Activated CD4-positive, alpha-beta T cell treated with anti-CD3 and anti-CD28 coated beads for 4 hours (primary cell): ENCODE measurements at places on chromosomes 1 and 21.

DNA sequence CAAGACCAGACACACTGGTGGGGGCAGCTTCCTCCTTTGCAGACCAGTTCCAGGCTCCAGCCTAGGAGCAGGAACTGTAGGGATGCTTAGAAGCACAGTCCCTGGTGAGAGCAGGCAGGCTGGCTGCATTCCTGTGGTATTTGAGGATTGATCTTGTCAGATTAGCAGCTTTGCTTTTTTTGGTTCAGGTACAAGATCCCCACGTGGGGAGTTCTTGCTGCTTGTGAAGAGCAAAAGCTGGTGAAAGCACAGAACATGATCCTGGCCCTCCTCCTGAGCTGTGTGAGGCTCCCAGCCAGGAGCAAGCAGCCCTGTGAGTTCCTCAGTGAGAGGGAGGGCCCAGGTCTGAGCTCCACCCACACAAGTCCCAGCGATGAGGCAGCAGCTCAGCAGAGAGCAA, 75.3 kb upstream of the ARTN start:
- no peak for DNase-seq

DNA sequence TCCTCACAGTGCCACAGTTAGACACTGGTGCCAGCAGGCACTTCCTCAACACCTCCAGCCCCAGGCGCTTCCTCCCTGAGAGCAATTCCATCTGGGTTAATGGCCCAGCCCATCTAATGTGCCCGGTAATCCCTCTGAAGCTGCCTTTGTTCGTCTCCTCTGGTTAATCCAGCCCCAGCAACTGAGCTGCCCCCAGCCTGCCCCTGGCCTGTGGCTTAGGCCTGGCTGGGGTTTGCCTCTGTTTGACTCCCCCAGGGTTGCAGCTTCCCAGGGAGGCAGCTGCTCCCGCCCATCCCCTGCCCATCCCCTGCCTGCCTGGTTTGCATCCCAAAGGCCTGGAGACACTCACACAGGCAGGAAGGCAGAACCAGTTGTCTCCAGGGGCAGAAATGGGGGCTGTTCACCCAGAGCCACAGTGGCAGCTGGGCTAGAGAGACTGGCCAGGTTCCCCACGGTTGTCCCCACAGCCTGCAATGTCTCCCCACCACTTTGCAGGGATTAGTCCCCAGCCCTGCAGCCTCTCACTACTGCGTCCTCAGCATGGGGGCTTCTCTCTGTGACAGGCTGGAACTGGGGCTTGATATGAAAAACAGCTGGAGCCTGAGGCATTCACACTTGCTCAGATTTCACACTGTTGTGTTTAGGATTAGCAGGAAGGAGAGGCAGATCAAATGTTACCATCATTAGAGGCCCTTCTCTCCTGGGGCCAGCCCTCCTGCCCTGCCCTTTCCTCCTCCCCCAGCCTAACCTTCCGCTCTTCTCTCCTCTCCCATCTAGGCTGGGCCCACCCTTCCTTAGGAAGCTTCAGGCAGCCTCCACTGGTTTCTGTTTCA, 120.2 kb downstream of the TLR5 start:
- DNase-seq = no peak

GRCh38 chr1:87830432-87830978, 501.8 kb downstream of the LMO4 start:
- DNase-seq = no peak

DNA sequence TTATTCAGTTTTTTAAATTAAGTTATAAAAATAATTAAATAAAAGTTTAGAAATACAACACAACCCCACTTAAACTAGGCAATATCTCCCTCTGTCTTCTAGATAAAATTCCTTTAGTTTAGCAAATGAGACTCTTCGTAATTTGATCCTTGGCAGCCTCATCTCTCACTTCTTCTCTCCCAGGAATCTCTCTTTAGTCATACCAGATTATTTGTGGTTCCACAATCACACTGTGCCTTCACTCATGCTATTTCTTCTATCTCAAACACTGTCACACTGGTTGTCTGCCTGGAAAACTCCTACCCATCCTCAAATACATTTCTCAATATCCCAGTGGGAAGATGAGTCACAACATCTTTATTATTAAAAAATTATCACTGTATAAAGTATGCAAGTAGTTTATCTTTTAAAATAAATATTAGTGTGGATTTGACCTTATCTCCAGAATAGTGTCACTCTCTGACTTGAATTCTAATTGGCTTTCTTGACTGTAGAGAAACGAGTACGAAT, 195.5 kb downstream of the KCNH1 start:
- no peak for DNase-seq

GRCh38 chr1:64315402-64315801, 112.0 kb downstream of the UBE2U start:
- DNase-seq = no peak

- no peak for DNase-seq
Observed at GRCh38 chr1:60171801-60172200, 98.2 kb upstream of the C1orf87 start.

- DNase-seq = no peak
Observed at GRCh38 chr1:151547119-151547899, 7.2 kb downstream of the TUFT1 start.

DNA sequence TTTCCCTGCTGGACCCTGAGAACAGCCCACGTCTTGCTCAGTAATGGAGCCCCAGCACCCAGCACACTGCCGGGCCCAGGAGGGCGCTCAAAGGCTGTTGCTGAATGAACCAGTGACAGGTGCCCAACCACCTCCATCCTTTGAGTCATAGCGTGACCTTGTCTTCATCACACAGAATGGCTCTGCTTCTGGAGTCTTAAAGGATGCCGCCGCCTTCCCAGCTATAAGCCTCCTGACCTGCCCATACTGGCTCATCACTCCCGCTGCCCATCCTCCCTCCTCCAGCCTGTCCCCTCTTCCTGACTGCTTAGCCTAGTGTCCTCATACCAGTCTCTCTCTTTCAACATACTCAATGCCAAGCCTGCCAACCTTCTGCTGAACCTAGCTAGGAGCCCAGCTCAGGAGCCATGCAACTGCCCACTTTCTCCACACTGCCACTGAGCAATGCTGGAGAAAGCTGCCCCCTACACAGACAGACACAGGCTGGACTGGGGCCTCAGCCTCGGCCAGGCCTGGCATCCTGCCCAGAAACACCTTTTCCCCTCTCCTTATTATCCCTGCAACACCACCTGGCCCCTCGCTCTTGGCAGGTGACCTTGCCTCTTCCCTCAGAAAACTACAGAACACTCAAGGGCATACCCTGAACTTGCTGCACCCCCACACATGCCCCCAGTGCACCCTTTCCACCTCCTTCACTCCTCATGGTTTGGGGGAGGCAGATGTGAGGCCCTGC, 14.1 kb downstream of the TTC39A start:
- no peak for DNase-seq

DNA sequence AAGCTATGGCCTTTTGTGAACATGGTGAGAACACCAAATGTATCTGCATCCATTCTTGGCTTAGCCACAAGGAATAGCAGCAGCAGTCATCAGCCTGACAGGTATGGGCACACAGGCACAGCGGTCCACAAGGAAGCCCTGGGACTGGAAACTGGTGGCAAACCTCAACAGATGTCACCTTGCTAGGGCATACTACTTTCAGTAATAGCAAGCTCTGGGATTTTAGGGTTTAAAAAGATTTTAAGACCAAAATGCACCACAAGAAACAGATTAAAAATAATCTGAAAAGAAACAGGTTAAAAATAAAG, 9.7 kb upstream of the CADM3 start:
- no peak for DNase-seq

DNA sequence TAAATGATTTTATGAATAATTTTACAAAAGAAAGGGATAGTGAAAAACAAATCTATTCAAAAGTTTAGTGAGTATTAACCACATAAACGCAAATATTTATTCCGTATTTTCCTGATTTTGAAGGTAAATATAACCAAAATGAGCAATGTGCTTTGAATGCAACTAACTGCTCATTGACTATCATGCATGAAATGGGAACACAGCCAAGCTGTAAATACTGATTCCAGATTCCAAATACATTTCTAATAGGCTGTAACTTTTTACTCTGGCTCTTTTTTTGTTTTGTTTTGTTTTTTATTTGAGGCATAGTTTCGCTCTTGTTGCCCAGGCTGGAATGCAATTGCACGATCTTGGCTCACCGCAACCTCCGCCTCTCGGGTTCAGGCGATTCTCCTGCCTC, 41.8 kb downstream of the SELENOF start:
- DNase-seq = no peak

- DNase-seq = no peak
Observed at GRCh38 chr21:42746240-42746592, 92.8 kb downstream of the PDE9A start.

DNA sequence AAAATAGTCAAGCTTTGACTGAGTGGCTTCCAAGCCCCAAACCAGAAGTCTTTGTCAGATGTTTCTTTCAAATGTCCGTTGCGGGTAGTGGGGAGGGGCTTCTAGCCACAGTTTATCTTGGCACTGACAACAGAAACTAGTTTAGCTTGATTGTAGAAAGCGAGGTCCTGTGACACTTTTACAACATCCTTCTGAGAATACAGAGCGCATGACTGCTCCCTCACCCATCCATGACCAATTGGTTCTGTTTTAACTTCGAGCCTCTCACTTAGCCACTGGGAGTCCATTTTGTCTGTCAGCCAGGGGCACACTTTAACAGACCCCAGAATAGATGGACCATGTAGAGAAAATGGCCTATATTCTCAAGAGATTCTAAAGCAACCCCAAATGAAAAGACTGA, 199.2 kb upstream of the ST6GALNAC5 start:
- DNase-seq = no peak

- no peak for DNase-seq
Observed at GRCh38 chr1:13514821-13515220, 1.0 kb upstream of the LRRC38 start.

DNA sequence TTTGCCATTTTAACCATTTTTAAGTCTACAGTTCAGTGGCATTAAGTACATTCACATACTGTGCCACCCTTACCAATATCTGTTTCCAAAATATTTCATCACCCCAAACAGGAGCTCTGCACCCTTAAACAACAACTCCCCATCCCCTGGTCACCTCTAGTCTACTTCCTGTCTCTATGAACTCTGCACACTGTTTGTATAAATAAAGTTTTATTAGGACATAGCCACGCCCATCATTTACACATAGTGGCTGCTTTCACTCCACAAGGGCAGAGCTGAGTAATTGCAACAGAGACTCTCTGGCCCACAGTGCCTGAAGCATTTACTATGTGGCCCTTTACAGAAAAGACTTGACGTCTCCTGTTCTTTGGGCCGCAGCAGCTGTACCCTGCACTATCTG, 30.1 kb downstream of the KCNAB2 start:
- DNase-seq = no peak

GRCh38 chr1:155485945-155486344, 76.7 kb downstream of the ASH1L start:
- no peak for DNase-seq

- DNase-seq = no peak
Observed at GRCh38 chr1:68438310-68438709, 11.4 kb downstream of the RPE65 start.

DNA sequence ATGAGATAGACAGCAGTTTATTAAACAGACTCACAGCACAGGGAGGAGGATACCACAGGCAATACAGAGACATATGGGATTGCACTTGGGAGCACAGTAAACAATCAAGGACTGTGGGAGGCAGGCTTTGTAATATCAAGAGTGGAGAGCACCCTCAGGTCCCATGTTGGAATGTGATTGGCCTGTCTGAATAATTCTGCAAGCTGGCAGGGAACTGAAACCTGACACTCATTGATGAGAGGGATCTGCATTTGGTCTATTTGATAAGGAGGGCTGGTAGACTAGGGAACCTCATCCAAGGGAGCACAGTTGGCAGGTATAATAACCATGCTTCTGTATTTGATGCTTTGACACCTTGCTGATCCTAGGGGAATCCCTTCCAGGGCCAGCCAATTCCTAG, 69.9 kb upstream of the PRMT6 start:
- DNase-seq = no peak
